Dermis blood vessel endothelial cell (primary cell): ENCODE measurements at places on chromosomes 7 and 10.

DNA sequence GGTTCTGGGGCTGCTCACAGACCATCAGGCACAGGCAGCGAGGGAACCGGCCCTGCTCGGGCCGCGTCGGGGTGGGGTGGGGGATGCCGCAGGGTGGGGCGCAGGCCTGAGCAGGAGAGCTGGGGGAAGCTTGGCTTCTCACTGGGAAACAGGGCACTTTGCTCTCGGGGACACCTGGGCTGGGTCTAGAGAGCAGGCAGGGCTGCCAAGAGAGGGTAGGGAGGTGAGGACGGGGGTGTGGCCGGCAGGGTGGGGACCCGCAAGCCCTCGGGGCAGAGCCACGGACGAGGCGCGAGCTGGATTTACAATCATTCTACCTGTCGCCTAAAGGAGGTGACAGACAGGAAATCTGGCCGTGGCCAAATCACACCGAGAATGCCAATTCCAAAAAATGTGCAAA is 11.1 kb downstream of the INTS1 start:
- DNase-seq = no peak

DNA sequence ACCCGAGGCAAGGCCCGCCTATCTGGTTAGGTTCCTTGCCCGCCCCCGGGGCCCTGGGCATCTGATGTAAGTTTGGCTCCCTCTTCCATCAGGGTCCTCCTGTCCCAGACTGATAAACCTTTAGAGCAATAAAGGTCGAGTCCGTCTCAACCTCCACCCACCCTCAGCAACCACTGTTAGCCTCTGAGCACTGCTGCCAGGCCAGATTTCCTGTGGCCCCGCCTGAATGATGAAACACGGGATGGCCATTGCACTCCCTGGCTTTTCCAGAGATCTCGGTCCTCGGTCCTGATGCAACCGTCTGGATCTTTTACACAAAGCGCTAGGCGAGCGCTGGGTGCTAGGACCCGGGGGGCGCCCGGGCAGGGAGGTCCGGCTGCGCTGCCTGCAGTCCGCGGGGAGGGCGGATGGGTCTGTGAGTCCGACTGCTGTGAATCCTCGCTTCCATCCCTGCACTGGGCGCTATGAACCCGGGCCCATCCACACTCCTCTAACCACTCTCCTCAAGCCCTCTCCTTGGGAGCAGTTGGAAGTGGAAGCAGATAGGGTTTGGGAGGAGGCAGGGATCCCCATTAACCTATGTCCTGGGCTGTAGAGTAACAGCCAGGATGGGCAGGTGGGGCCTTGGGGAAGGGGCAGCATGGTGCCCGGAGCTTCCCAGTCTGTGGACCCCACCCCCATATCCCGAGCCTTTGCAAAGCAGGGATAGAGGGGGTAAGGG is 875 bp upstream of the DDIT4 start:
- peak; percentile 91 for DNase-seq

GRCh38 chr7:1674161-1675035 is 4.3 kb downstream of the ELFN1 start:
- DNase-seq = no peak

GRCh38 chr7:139762886-139763285 is 14.9 kb downstream of the HIPK2 start:
- DNase-seq = peak; percentile 92

GRCh38 chr10:73444457-73444856 is 11.1 kb upstream of the MSS51 start:
- DNase-seq = no peak

- no peak for DNase-seq
Observed at GRCh38 chr7:133675510-133676218, 422.8 kb downstream of the EXOC4 start.

DNA sequence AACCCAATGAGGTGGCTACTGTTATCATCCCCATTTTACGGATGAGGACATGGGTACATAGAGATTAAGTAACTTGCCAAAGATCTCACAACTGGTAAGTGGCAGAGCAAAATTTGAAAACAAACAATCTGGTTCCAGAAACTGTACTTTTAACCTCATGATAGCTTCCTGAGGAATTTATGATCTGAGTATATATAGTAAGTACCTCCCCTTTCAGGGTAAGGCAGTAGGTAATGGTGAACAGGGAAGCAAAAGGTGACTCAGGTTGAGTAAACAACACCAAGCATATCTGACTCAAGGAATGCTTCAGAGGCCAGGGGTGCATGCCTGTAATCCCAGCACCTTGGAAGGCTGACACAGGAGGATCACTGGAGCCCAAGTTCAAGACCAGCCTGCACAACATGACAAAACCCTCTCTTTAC is 21.1 kb downstream of the KLLN start:
- DNase-seq = no peak
